ENCODE measurements at places on chromosomes 3 and 15.

DNA sequence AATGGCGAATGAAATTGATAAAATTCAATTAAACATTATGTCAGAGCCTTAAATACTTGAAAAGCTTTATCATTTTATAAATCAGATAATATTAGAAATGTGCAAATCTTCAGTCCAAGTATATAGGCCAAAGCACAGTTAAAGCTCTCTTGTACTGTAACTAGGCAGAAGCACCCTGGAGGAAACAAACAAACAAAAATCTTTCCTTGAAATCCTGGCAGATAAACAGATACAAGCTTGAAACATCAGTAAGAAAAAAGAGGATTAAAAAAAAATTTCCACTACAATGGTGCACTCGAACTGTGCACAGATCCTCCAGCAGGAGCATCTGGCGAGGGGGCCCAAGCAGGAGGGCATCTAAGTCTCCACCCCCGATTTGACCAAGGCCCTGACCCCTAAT is 166.6 kb downstream of the PLD1 start:
- DNase-seq, result no peak

DNA sequence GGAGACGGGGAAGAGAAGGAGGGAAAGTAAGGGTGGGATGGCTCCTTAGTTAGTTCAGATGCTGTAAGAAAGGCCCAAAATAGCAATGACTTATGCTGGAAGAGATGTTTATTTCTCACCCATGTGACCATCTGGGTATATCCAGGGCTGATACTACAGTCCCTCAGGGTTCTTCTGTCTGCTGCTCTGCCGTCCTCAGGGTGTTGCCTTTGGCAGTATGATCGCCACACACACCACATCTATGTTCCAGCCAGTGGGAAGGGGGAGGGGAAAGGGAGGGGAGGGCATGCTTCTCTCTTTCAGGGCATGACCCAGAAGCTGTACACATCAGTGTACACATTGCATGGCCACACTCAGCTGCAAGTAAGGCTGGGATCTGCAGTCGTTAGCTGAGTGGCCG is 10.2 kb downstream of the CD276 start:
- DNase-seq, result no peak

- DNase-seq, result no peak
Observed at GRCh38 chr3:113839551-113839950, 963 bp downstream of the GRAMD1C start.

GRCh38 chr15:40340038-40340739 is 550 bp downstream of the CCDC9B start:
- DNase-seq, result no peak

DNA sequence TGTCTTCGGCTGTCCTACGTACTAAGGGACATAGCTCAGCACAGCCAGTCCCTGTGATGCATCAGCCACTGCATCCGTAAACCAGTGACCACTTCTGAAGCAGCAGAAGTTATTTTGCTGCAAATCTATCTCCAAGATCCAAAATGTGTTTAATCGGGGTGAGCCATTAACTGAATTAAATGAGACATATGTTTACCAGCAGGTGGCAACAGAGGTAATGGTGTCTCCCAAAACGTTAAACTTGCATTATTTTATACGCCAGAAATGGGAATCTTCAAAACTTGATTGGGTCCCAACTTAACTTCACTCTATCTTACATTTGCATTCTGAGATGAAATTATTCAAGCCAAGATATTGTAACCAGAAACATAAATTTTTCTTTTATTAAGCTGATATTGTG is 75.3 kb upstream of the BOC start:
- no peak for DNase-seq

- no peak for DNase-seq
Observed at GRCh38 chr3:115186351-115187148, 39.5 kb upstream of the ZBTB20 start.

- DNase-seq, result no peak
Observed at GRCh38 chr3:168398371-168399025, 302.8 kb upstream of the GOLIM4 start.

- DNase-seq, result peak; percentile 14
Observed at GRCh38 chr15:34038871-34039789, at the start of gene AVEN. AVEN (minus strand) TSS chr15:34039204; CDS start chr15:34039046, 158 bp downstream.

DNA sequence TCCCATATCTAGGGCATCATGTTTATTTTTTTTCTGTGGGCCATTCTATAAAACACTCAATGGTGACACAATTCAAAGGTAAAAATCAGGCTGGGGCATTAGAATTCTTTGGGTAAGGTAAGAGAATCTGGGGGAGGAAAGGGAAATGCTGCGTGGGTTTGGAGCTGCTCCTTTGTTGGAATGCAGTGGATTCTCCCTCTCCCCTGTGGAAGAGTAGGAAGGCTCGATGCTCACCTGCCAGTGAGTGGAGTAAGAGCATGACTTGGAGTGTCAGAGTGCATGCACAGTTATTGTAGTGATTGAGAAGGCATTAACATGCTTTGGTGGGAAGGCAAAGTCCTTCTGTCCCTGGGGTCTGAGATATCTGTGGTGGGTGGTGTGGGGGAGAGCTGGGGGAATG is 280.0 kb downstream of the PDCD6IP start:
- no peak for DNase-seq

DNA sequence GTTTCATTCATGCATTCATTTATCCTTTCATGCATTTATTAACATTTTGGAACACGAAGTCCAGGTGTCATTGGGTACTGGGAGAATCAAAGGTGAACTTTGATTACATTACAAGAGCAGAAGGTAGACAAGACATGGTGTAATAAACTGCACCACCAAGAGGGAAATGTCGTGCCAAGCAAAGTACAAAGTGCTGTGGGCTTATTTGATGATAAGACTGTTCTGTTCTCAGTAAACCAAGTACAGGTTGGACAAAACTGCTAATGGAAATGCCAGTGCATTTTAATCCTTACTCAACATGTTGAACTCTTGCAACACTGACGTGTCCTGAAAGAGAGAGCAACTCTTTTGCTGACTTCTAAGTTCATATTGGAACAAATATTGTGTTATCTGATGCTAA is 69.4 kb downstream of the MME start:
- DNase-seq, result no peak

- DNase-seq, result no peak
Observed at GRCh38 chr15:93478947-93479346, 389.9 kb upstream of the RGMA start.

DNA sequence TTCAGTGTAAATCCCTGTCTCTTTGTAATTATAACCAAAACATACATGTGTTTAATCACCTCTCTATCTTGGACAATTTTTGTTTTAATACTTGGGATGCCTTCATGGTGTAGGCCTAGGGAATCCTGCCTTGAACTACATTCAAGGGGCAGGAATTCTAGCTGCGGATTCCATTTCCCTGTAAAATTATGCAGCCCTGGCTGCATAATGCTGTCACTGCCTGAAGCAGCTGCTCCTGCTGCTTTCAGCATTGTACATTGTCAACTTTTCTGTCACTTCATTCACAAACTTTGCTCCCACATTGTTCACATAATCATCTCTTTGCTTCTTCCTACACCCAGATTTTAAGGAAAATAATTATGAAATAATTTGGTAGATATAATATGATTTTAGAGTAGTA is 638.7 kb downstream of the RBMS3 start:
- DNase-seq, result no peak

GRCh38 chr3:24741506-24741905 is 246.9 kb upstream of the THRB start:
- no peak for DNase-seq

- no peak for DNase-seq
Observed at GRCh38 chr15:64348455-64348854, 7.5 kb downstream of the CSNK1G1 start.

- no peak for DNase-seq
Observed at GRCh38 chr3:197446700-197447056, 109.1 kb downstream of the BDH1 start.

DNA sequence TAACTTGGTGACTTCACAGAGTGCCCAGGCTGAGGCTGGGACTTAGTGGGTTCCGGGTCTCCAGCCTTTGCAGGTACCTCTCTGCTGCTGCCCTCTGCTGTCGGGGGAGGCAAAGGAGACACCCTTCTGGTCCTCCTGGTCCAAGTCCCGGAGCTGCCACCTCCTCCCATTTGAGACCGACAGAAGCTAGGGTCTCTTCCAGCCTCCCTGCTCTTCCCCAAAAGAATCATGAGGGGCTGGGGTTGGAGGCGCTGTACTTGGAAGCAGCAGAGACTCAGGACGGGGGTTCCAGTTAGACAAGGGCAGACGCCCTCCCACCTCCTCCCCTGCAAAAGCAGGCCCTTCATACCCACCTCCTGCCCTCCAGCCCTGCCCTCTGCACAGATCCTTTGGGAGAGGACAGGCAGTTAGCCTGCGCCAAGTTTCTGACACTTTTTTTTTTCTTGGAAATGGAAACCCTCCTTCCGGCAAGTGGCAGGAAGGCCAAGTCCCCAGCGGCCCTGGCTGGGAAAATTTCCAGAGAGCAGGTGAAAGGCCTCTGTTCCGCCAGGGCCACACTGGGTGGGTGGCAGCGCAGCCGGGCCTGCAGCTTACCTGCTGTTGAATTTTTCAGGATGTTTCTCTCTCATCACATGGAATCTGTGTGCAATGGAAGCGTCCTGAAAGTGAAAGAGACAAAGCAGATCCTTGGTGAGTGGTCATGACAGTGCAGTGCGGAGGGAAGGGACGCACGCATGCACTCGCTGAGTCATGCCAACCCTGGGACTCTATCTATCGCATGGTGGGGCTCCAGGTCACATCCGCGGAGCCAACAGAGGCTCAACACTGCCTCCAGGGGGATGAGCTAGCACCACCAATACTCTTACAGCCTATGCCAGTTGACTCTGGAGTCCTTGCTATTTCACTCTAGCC is 119.9 kb downstream of the DGKG start:
- DNase-seq, result peak; percentile 10

DNA sequence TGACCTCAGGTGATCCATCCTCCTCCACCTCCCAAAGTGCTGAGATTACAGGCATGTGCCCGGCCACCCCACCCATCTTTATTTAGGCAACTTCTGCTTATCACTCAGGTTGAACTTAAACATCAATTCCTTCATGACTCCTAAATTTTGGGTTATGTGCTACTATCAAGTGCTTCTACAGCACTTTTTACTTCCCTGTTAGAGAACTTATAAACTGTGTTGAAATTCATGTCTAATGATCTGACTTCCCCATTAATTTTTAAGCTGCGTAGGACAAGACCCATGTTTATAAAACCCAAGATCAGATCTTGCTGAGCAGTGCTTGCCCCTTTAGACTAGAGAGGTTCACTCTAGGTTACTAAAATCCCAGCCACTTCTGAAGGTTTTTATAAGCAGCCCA is 266.2 kb upstream of the TPRG1 start:
- no peak for DNase-seq

- DNase-seq, result no peak
Observed at GRCh38 chr3:129602730-129603560, 3.5 kb downstream of the PLXND1 start.

GRCh38 chr15:89999676-90000185 is 1.4 kb upstream of the ZNF710 start:
- no peak for DNase-seq

DNA sequence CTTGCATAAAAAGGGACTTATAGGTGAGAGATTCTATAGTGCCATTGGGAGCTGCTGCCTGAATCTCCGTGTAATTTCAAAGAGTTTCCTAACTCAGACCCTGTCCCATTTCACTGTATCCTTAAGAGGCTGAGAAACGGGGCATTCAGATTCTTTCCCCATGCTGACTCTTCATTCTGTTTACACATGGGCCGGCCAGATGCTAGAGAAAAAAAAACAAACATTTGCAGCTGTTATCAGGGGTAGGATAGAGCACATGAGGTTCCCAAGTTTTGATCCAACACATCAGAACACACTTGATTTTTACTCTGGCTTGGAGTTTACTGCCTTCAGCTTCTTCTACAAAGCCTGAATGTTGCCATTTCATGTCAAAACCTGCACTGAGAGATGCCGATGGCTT is 215.9 kb upstream of the TPRG1 start:
- no peak for DNase-seq

DNA sequence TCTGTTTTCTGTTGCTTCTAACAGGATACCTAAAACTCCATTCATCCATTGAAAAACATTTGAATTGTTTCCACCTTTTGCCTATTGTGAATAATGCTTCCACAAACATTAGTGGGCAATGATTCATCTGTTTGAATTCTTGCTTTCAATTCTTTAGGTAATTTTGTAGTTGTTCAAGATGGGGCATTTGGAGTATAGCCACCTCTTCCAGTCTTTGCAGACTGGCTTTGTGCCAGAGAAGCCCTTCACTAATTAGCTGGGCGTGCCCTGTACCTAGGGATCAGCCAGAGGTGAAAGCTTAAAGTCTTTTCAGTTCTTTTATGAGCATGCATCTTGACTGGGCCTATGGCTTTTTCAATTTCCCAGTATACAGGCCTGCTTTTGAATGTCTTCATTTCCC is 10.9 kb downstream of the RTP1 start:
- DNase-seq, result no peak

DNA sequence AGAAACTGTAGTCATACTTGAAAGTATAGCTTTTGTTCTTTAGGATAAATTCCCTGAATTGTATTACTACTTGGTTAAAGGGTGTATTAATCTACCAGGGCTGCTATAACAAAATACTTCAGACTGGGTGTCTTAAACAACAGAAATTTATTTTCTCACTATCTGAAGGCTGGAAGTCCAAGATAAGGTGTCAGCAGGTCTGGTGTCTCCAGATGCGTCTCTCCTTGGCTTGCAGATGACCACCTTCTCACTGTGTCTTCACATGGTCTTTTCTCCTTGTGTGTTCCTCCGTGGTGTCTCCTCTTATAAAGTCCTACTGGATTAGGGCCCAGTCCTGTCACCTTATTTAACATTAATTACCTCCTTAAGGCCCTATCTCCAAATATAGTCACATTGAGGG is 33.7 kb downstream of the MED12L start:
- DNase-seq, result no peak

- DNase-seq, result no peak
Observed at GRCh38 chr3:170745211-170745718, 124.7 kb downstream of the RPL22L1 start.

GRCh38 chr3:30996467-30996866 is 102.0 kb upstream of the GADL1 start:
- DNase-seq, result no peak

GRCh38 chr15:65530318-65531111 is at the start of gene HACD3:
HACD3 (plus strand) TSS chr15:65530463; CDS start chr15:65530632, 169 bp downstream.
- DNase-seq, result peak; percentile 69

GRCh38 chr3:177597311-177598096 is 400.2 kb upstream of the TBL1XR1 start:
- DNase-seq, result no peak

DNA sequence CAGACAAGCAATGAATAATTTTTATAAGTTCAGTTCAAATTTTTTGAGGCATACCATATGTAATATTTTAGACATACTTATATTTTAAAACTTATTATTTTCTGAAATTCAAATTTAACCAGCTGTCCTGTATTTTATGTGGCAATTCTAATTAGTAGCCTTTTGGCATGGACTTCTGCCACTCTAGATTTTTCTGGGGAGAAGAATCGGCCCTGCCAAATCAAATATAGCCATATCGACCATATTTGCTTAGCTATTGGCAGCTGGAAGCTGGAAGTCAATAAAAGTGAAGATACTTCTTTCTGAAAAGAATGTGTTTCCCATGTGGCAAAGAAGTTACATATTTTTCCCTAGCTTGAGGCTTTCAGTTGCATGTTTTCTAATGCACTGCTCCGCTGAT is 9.4 kb upstream of the RBMS3 start:
- DNase-seq, result no peak

Data from stimulated activated CD8-positive, alpha-beta memory T cell treated with anti-CD3 and anti-CD28 coated beads, Interleukin-15, amount 100 ng/mL, for 1 hour (primary cell).